Inflammatory macrophage treated with lipopolysaccharide for 1 hour (primary cell): ENCODE measurements at places on chromosomes 3 and 15.

DNA sequence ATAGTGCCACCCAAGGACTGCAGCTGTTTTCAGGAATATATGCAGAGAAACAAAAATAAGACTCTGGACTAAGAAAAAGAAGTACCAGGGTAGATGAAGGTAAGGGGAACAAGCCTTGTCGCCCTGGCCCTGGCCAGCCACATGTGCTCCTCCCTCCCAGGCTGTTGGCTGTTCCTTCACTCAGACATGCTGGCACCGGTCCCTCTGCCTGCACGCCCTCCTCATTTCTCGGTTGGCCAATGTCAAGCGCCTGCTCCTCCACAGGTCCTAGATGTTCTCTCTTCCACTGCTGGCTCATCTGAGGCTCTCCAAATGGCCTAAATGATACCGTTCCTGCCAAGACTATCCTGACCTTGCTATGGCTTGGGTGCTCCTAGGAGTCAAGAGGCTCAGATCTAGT is 288.4 kb upstream of the LYSMD4 start:
- no peak for DNase-seq

DNA sequence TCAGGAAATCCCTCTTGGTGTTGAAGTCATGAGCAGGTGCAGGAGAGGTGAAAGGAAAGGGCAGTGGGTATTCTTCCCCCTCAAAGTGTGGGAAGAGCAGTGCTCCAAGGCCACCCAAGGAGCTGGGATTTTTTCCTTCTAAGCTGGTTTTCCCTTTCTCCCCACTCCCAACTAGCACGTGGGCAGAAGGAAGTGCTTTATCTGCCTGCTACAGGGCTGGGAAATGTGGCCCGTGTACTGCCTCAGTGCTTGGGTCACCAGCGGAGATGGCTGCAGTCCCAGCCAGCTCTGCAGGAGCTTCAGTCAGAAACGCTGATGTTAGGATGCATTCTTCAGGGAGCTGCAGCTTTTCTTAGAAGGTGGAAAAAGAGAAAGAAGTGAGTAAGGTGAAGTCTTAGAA is 99.2 kb downstream of the CACNA1D start:
- no peak for DNase-seq

- no peak for DNase-seq
Measured at GRCh38 chr3:49720855-49721595, 1.5 kb upstream of the AMIGO3 start.

- DNase-seq = no peak
Measured at GRCh38 chr3:132966374-132966773, 71.8 kb upstream of the TMEM108 start.

DNA sequence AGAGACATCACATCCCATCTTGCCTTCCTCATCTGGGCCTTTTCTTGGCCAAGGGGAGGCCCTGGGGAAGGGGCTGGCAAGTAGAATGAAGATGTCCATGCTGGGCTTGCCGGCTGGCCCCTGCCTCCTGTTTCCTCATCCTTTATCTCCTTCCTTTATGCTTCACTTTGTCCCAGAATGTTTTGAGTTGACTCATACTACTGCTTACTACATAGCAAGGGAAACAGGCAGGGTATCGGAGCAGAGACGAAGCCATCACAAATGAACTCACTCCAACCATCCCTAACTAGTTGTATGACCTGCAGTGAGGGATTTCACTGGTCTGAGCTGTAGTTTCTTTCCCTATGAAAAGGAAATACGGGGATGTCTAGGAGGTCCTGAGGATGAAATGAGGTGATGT is 66.0 kb downstream of the CHDH start:
- DNase-seq = no peak

DNA sequence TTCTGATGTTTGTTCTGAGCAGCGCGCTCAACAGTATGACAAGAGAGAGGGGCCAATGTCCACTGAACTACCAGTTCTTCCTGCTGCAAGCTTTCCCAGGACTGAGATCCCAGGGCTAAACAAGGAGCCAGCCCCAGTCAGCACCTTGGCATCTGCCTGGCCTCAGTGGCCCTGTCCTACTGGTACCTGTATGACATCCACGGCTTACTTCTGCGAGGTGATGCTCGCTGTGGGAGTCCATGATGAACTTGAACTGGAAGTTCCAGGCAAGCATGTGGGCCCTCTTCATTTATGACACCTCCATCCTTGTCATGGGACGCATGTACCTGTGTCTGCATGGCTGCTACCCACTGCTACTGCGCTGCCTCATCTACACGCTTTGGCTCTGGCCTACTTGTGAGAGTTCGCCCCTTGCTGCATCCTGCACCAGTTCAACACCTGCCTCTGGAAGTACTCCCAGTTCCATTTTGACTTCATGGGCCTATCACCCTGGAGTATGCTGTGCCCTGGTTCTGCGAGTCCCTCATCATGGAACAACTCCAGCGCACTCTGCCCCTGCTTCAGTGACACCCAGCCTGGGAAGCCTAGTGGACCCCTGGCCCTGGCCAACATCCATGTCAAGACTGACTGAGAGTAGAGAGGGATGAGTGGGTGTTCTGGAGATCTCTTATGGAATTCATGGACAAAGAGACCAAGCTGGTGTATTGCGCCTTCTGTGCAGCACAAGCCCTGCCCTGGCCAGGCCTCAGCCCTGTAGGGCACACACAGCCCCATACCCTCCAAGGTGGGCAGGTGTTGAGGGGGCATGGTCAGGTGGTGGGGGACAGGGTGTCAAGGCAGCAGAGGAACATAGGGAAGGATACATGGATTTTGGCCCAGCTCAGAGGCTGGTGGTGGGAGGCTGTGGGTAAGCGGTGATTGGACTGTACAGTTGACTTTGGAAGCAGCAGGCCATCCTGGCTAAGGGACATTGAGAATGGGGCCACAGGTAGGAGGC is 246.8 kb downstream of the NLGN1 start:
- no peak for DNase-seq

DNA sequence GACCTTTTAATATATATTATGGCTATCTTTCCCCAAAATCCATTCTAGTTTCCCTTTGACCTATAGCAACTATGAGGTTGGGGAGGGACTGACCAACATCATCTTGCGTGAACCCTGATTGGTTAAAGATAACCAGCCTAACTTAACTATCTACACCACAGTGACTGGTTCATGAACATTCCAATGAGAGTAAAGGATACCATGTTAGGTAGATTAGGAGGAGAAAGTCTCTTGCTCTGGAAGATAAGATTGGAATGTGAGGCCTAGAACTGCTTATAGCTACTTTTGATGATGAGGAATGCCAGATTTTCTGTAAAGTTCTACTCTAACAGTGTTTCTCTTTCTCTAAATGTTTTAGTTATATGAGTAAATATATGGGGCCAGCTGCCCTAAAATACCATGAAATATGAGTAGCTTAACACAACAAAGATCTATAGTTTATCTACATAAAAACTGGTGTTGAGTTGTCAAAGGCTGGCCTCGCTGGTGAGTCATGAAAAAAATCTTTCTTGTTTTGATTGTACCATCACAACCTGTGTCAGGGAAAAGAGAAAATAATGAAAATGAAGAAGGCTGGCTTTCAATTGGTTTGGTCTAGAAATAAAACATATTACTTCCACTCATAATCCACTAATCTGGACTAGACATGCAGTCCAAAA is 481.4 kb downstream of the NSUN3 start:
- DNase-seq = no peak

DNA sequence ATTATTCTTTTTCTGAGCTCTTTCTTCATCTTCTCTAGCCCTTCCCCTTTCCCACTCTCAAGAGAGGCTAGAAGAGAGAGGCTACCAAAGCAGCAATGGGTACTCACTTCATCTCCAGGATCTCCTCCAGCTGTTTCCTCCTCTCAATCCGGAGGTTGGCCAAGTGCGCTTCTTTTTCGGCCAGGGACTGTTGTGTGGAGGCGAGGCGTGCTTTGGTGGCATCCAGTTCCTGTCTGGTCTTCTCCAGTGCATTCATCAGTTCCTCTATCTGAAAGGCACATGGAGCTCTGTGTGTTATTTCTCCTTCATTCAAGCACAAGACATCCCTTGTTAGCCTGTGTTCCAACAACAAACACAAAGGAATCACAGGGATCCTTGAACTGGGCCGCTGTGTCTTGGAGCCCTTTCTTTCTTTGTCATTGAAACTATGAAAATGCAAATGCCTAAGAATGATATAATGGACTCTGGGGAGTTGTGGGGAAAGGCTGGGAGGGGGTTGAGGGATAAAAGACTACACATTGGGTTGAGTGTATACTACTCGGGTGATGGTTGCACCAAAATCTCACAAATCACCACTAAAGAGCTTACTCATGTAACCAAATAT is 401.3 kb upstream of the WNT5A start:
- no peak for DNase-seq

GRCh38 chr3:1272546-1273265 is 179.9 kb downstream of the CNTN6 start:
- DNase-seq = no peak

- no peak for DNase-seq
Measured at GRCh38 chr3:146313746-146314111, 62.8 kb upstream of the PLSCR4 start.

GRCh38 chr15:67829647-67830504 is 4.6 kb downstream of the SKOR1 start:
- DNase-seq = no peak

DNA sequence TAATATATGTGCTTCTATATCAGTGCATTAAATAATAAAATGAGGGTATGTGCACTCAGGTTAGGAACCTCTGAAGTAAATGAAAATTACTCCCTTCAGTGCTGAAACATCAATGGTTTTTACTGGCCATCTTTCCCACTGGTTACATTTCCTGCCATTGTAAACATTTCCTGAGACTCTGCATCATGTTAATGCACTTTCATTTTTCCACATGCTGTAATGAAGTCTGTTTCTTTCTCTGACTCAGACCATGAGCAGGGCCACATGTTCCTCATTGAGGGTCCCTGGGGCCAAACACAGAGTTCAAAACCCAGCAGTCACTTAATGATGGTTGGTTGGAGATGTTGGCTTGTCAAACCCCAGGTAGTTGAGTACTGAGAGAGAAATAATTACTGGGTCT is 15.3 kb downstream of the FAM3D start:
- DNase-seq = no peak

GRCh38 chr3:152555666-152556291 is 279.2 kb upstream of the P2RY1 start:
- no peak for DNase-seq

- peak; percentile 17 for DNase-seq
Measured at GRCh38 chr3:46824211-46824970, 38.9 kb downstream of the MYL3 start.

DNA sequence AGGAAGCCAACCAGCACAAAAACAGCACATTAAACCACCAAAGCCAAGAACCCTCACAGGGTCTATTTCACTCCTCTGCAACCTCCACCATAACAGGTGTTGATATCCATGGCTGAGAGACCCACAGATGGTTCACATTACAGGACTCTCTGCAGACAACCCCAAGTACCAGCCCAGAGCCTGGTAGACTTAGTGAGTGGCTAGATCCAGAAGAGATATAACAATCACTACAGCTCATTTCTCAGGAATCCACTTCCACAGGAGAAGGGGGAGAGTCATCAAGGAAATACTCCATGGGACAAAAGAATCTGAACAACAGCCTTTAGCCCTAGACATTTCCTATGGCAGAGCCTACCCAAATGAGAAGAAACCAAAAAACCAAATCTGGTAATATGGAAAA is 168.1 kb upstream of the CD96 start:
- DNase-seq = no peak

- no peak for DNase-seq
Measured at GRCh38 chr15:73049564-73050215, 2.6 kb upstream of the NEO1 start.

DNA sequence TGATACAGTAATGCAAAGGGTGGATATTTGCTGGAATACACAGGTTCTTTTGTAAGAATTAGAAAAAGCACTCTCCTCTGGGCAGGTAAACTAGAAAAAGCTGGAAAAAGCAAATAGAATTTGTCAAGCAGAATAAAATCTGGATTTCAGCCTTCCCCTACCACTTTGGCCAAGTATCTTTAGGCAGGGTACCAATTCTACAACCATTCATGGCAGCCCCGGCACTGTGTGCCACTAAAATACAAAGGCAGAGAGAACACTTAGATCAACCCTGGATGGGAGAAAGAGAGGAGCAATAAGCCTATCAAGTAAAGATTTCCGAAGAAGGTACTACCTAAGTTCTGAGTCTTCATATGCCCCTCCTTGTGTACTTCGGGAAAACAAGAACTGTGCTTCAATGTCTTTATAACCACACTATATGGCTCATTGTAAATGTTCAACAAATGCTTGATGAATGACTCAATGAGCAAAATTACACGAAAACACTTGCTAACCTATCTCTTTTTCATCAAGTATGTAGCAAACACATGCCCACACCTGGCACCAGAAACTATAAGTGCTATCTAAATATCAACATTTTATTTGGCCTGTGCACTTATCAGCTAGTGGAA is 20.8 kb downstream of the STAG1 start:
- DNase-seq = no peak

DNA sequence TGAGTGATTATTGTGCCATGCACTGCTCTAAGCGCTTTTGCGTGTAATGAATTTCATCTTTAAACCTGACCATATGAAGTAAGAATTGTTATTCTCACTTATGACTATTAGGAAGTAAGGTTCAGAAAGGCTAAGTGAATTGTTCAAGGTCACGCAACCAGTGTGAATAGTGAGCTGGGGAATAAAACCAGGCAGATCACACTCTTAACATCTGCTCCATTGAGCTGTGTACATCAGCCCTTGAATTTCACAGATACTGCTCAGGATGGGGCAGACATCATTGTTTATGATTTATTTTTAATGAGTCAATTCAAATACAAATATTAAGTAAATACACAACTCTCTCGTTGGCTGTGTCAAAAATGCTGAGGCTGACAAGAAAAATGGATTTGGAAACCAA is 184.5 kb downstream of the FNDC3B start:
- no peak for DNase-seq

DNA sequence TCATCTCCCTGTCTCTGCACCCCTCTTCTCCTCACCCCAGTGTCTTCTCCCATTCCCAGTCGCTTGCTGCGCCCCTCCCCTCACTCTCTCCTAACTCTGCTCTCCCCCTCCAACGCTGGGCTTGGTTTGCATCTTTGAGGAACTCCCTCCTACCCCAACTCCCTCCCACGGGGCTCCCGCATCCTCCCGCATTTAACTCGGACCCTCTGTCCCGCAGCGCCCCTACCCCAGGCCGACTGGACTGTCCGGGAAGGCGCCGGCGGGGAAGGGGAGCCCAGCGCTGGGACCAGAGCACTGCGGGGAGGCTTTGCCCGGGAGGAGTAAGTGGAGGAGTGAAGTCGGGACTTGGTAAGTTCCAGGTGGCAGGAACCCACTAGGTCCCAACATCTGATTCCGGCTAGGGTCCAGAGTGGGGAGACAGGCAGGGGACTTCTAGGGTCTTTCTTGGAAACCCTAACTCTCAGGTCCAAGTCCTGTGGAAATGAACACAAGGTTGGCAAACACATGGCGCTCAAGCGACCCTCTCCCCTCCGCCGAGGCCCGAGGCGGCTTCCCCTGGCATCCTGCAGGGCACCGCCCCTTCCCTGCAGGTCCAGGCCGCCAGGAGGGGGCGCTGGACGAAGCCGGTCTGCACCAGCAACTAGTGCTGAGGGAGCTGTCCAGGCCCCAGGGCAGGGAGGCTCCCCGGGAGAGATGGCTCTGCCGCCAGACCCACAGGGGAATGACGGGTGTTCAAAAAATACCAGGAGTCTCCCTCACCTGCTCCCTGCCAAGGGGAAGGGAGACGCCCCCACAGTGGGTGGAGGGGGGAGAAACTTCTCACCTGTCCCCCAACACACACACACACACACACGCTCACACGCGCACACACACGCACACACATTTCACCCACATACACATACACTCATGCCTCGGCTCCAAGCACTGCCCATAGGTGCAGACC is 53.2 kb downstream of the LHFPL4 start:
- peak; percentile 75 for DNase-seq

GRCh38 chr3:174346571-174346970 is 512.6 kb upstream of the NAALADL2 start:
- DNase-seq = no peak

GRCh38 chr3:4313606-4314293 is 10.6 kb downstream of the SETMAR start:
- no peak for DNase-seq
